ENCODE measurements at places on chromosomes 13 and 19.

DNA sequence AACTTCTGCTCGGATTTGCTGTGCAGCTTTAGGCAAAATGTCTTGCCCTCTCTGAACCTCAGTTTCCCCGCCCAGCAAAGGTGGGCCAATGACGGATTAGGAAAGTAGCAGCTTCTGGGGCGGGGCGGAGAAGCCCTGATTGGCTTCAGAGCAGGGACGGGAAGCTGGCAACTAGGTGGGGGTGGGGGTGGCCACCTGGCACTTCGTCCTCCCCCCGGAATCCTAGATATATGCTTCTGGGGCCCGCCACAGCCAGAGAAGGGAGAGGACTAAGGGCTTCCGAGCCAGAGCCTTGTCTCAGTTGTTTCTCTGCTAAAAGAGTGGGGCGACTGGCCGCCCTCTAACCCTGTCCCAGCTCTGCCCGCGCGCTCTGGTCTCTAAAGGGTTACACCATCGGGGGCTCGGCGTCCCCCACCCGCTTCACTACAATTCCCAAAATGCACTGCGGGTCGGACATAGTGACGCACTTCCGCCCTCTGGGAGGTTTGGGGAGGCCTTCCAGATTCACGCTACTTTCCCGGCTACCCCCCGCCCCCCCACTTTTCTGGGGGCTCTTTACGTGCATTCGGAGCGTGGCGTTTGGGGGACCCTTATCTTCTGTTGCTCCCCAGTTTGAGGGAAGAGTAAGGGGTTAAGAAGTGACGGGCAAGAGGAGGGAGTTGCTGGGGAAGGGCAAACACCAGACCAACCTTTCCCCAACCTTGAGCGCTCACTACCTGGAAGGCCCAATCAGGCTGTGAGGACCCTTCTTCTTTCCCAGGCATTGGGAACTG, 672 bp upstream of the IRF2BP1 start:
- peak; percentile 84 for DNase-seq

- DNase-seq, result no peak
These were observed 324 bp upstream of the FBXO17 start for GRCh38 chr19:38975861-38976271.

DNA sequence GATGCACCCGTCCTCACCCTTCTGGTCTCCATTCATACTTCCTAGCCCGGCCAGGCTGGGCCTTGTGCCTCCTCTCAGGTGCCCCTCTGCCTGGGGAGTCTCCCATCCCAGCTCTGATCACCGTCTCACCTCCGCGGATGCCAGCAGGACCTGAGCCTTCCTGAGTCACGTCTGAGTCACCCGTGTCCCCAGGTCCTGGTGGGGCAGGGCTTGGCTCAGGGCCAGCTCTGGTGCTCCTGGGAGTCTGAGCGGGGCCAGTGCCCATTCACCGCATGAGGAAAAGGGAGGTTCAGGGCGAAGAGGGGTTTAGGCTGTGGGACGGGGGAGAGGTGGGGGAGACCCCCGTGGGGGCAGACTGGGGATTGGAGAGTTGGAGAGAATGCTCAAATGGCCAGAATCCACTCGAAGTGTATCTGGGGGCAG, 593 bp downstream of the ATP8B3 start:
- DNase-seq, result peak; percentile 39

GRCh38 chr13:112124141-112124540, 57.2 kb downstream of the SOX1 start:
- no peak for DNase-seq

DNA sequence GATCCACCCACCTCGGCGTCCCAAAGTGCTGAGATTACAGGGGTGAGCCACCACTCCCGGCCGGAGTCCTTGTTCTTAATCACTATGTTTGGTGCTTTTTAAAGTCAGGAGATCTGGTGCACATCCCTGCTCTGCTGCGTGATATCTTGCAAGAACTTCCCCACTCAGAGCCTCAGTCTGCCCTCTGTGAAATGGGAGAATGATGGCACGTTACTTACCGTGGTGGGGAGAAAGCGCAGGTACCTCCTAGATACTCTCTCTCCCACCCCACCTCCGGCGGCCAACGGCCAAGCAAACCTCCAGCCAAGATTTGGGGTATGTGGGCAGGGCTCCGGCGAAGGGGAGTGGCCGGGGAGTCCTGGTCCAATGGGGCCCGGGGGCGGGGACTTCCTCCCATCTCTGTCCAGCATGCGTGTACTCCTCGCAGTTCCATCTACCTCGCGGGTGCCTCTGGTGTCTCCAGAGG, at the start of gene RYR1:
Gene RYR1 (plus strand): TSS at position 424 of the 466 bp plus-strand sequence. CDS start 139 bp downstream, outside the sequence.
- DNase-seq, result peak; percentile 23

GRCh38 chr13:47019977-47020376, 123.1 kb upstream of the HTR2A start:
- DNase-seq, result no peak

- DNase-seq, result no peak
These were observed 9.8 kb upstream of the LGALS16 start for GRCh38 chr19:39645800-39646411.

- DNase-seq, result no peak
These were observed at the start of gene MYPOP for GRCh38 chr19:45901912-45902650. Gene MYPOP (minus strand): TSS chr19:45902613. CDS start chr19:45901773, 840 bp downstream.

DNA sequence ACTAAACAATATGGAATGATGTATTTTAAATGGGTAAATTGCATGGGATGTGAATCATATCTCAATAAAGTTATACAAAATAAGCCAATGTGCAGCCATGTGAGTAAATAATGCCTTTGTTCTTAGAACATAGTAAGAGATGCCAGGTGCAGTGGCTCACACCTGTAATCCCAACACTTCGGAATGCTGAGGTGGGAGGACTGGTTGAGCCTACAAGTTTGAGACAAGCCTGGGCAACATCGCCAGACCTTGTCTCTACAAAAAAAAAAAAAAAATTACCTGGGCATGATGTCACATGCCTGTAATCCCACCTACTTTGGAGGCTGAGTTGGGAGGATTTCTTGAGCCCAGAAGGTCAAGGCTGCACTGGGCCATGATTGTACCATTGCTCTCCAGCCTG, 230.7 kb downstream of the RFC3 start:
- DNase-seq, result no peak

DNA sequence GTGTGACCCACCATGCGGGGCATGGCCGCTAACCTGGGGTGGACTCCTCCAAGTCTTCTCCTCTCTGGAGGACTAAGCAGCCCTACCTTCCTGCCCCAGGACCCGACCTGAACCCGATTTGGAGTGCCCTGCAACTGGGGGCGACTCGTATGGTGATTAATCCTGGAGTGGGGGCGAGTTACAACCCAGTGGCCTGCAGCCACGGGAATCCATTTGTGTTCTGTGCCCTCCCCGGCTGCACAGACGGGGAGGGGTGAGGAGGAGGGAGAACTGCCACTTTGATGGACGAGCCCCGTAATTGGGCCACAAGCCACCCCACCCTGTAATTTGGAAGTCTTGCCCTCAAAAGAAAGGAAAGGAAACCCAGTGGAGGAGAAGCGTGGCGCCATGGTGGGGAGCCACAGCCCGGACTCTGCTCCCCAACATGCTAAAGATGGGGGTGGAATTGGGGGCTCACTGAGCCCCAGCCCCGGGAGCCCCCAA, 18.0 kb downstream of the PRR36 start:
- DNase-seq, result no peak

- DNase-seq, result no peak
These were observed 1.2 kb downstream of the CDC34 start for GRCh38 chr19:532561-533363.

DNA sequence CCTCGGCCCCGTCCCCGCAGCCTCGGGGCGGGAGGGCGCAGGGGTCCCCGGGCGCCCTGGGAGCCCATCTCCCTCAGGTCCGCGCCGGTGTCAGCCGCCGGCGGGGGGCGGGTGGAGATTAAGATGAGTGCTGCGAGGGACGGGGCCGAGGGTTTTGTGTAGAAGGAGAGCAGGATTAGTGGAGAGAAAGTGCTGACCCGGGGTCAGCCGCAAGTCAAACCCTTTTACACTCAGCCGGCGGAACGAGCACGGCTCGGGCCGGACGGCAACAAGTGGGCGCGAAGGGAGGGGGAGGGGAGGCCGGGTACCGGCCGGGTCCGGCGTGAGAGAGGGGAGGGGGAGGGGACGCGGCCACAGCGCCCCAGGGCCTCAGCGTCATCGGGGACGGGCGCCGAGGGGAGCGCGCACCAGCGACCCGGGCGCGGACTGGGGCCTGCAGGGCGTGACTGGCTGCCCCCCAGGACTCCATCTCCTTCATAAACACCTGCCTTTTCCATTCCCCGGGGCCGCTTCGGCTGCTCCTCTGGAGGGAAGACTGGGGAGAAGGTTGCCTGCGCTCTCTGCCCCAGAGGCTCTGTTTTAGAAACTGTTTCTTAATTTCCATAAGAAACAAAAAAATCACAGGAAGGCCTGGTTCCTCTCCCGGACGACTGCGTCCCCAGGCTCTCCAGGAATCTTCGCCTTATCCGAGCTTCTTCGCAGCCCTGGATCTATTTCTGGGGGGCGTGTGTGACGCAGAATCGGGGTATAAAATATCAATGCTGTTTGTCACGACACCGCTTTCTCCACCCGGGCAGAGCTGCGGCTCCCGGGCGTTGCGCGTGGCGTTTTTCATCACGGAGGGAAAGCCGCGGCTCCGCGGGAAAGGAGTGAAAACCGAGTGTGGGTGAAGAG, 6.5 kb downstream of the SOX1 start:
- DNase-seq, result no peak

DNA sequence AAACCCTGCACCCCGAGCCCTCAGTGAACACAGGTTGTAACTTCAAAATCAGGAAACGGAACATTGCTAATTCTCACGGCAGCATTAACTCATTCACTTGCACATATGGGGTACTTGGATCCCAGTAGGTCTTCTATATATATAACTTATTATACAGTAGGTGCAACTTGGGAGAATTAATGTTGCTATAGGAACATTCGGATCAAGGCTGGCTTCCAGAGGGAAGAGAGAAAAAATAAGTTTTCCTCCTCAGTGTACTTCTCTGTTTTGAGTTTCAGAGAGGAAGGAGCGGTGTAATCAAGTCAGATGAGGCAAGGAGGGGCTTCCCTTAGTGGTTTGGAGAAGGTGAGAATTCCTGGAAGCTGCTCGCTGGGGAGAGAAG, 90.9 kb upstream of the ZNF507 start:
- no peak for DNase-seq

DNA sequence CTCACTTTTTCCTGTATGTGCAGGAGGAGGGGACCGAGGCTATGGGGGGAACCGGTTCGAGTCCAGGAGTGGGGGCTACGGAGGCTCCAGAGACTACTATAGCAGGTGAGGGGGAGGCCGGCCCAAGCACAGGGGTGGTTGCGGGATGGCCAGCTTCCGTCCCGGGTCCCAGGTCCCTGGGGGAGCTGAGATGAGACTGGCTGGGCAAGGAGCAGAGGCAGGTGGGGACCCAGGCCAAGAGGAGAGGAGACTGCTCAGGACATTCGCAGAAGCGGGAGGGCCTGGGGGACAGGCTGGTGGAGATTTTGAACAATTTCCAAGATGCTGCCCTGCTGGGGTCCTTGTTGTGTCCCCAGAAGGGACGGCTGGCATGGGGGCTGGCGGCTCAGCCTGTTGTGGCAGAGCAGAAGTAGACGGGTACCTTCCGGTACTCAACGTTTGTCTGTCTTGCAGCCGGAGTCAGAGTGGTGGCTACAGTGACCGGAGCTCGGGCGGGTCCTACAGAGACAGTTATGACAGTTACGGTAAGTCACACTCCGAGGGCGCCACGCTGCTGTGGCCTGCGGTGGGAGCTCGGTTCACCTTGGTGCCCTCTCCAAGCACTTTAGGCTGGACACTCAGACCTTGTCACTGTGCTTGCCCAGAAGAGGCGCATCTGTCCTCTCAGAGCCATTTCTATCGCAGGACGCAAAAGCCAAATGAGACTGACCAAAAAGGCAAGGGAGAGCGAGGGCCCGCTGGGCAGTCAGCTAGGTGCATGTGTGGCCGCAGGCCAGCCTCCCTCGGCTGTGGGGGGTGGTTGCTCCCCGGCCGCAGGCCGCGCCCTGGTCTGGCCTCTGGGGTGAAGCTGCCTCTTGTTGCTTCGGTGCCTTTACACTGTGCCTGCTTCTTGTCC, 2.6 kb downstream of the CIRBP start:
- no peak for DNase-seq

- DNase-seq, result no peak
These were observed 3.2 kb downstream of the IL17D start for GRCh38 chr13:20706661-20707060.

DNA sequence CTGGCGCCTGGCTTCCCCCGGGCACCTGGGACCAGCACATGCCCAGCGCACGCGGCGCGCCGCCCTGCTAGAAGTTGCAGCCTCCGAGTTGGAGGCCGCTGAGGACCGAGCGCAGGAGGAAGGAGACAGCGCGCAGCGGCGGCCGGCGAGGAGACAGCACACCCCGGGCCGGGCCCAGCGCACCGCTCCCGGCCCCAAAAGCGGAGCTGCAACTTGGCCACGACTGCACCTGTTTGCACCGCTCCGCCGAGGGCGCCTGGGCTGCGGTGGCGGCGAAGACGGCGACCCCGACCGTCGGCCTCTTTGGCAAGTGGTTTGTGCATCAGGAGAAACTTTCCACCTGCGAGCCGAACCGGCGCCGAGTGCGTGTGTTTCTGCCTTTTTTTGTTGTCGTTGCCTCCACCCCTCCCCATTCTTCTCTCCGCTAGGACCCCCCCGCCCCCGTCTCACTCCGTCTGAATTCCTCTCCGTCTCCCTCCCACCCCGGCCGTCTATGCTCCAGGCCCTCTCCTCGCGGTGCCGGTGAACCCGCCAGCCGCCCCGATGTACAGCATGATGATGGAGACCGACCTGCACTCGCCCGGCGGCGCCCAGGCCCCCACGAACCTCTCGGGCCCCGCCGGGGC, at the start of gene SOX1:
Gene SOX1 (plus strand): TSS at position 34 of the 626 bp plus-strand sequence. CDS start 510 bp downstream, at position 544.
- DNase-seq, result no peak

- DNase-seq, result no peak
These were observed at the start of gene CILP2 for GRCh38 chr19:19538061-19538784. Gene CILP2 (plus strand): TSS chr19:19538265. CDS start chr19:19538350, 85 bp downstream.

DNA sequence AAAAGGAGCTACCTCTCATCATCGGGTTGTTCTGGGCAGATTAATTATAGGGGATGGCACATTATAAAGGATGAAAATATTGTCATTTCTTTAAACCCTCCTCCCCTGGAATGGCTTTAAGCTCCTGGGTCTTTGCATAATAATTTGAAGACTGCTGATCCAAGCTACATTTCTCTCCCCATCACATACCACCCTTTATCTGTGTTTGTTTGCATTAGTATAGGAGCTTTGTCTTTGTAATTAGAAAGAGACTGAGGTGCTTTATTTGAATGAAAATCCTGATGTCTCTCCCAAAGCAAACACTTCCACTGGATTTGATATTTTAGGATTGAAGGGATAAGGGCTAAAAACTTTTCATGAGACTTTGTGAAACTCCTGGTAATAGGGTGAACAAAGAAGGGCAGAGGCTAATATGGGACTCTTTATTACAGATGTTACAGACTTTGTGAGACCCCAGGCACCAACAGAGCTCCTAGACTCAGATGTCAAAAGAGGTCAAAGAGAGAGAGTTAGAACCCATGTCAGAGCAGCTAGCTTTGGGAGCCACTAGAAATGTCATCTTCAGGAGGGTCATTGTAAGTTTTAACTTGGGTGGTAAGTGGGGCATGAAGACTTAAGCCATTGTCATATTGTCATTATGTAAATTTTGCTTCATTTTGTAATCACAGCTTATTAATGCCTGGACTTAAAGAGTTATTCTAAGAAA, 75.3 kb upstream of the RXFP2 start:
- DNase-seq, result no peak

GRCh38 chr19:12899891-12900518, 9.0 kb downstream of the GCDH start:
- no peak for DNase-seq
